H1 (cell line): ENCODE measurements at places on chromosomes 16 and 17. TPM values are rescaled to one million over a fixed set of nuclear protein-coding genes. Genes with fewer than 3 reads are reported as not detected.

- no peak for DNase-seq
Observed at GRCh38 chr16:84054916-84055315, 12.3 kb upstream of the SLC38A8 start.

DNA sequence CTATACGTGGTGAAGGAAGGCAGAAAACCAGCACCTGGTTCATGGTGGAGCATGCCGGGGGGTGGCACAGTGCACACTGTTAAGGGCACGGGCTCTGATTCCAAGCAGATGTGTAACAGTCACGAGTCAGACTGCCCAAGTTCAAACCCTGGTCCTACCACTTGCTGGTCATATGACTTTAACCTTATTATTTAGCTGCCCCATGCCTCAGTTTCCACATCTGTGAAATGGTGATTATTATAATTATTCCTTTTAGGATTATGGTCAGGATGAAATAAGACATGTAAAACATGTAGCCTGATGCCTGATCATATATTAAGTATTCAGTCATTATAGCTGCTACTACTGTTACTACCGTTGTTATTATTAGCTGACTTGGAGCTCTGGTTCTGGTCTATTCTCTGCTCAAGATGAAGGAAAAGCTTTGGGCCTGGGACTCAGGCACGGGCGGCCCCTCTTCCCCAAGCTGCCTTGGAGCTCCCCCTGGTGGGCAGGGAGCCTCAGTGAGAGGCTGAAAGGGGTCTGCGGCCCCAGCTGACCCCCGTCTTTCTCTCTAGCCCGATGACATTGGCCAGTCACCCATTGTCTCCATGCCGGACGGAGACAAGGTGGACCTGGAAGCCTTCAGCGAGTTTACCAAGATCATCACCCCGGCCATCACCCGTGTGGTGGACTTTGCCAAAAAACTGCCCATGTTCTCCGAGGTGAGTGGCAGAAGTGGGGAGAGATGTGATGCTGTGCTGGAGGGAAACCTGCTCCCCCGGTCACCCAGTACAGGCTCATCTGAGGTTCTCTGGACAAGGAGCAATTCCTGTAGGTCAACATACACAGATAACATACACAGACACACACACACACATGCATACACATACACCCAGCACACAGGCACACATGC lies 14.0 kb downstream of the NR1D1 start:
- peak; percentile 94 for DNase-seq

- no peak for DNase-seq
Observed at GRCh38 chr17:31428111-31428510, 36.6 kb downstream of the RAB11FIP4 start.

- DNase-seq: peak; percentile 24
Observed at GRCh38 chr17:57667461-57667923, 77.6 kb downstream of the CCDC182 start.

DNA sequence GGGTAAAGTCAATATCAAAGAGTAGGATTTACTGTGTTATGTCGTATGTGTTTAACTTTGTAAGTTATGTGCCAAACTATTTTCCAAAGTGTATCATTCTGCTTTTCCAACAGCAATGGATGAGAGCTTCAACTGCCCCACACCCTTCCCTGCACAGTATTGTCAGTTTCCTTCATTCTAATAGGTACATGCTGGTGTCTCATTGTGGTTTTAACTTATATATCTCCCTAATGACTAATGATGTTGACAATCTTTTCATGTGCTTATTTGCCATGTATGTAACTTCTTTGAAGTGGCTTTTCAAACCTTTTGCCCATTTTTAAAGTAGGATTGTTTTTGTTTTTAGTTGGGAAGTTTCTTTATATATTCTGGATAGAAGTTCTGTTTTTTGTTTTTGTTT lies 3.8 kb downstream of the DDX19B start:
- DNase-seq: no peak

Gene RAP1GAP2
- total RNA-seq: 63.4 and 63.8 TPM in 2 replicates
